Glutamatergic neuron (in vitro differentiated cells): ENCODE measurements at places on chromosomes 1 and 21. TPM values are rescaled to one million over a fixed set of nuclear protein-coding genes. Genes with fewer than 3 reads are reported as not detected.

- no peaks in the 10 kb centered on the region for H3K4me1 ChIP-seq
- DNase-seq, result no peak
- H3K36me3 ChIP-seq, result peaks cover 12% of the 10 kb centered on the region
- no peak overlapping the region for H3K4me3 ChIP-seq
- no peak overlapping the region for H3K27ac ChIP-seq
These were observed 108.8 kb downstream of the ITSN1 start for GRCh38 chr21:33751120-33751519.

GRCh38 chr1:211738096-211738690, 62.8 kb upstream of the NEK2 start:
- H3K27ac ChIP-seq, result peak overlapping the region; percentile 28
- H3K36me3 ChIP-seq, result peaks cover 3% of the 10 kb centered on the region
- peaks cover 33% of the 10 kb centered on the region for H3K4me1 ChIP-seq
- peak overlapping the region; percentile 16 for H3K4me3 ChIP-seq
- no peak for DNase-seq

GRCh38 chr1:204080163-204080903, 7.4 kb downstream of the SOX13 start:
- DNase-seq, result peak; percentile 41
- H3K4me3 ChIP-seq, result no peak overlapping the region
- no peaks in the 10 kb centered on the region for H3K36me3 ChIP-seq
- H3K4me1 ChIP-seq, result peaks cover 12% of the 10 kb centered on the region
- H3K27ac ChIP-seq, result no peak overlapping the region

Gene CACHD1
- total RNA-seq, result 9.4 TPM

Gene CFAP141
- total RNA-seq, result not detected
